A172 (cell line): ENCODE measurements at places on chromosomes 16 and 17.
A peak's percentile ranks its signal among the peaks of the same experiment; 100 is the strongest.

DNA sequence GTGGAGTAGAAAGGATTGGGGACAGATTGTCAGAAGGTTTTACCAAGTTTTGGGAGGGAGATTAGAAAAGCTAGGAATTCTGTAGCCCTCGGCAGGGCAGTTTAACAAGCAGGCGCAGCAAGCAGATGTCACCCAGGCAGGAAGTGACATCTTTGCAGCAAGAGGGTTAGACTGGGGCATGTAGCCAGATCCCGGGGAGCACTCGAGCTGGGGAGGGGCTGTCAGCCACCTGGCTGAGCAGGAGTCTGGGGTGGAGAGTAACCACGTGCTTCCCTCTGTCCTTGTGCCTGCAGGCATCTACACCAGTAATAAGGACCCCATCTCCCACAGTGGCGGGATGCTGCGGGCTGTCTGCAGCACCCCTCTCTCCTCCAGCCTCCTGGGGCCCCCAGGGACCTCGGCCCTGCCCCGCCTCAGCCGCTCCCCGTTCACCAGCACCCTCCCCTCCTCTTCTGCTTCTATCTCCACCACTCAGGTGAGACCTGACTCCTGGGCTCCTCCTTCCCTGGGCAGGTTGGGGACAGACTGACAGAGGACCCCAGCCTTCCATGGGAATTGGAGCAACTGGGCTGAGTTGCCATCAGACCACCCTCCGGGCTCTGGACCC is 12.2 kb downstream of the MLLT6 start:
- no peak for DNase-seq

DNA sequence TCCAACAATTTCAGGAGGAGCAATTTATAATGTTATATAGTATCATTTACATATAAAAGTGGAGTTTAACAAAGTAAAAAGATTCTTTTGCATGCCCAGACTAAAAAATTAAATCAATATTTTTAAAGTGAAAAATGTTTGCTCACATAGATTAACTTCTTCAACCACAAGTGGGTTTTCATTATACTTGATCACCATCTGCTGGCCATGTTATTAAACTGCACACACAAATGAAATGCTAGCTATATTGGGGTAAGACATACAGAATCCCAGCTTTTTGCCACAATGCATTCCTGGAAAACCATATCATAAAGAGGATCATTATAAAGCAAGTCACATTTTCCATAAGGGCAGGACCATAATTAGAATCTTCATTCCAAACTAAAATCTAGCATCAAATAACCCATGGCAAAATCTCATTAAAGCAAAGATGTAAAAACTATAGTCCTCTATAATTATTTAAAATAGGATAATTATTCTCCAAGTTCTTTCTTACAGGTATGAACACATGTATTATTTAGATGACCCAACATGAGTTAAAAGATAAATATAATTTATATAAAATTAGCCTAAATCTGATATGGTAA is 26.3 kb downstream of the CEP112 start:
- DNase-seq = peak; percentile 61

- no peak for DNase-seq
These were observed 1.2 kb upstream of the MIF4GD start for GRCh38 chr17:75271955-75272847.

DNA sequence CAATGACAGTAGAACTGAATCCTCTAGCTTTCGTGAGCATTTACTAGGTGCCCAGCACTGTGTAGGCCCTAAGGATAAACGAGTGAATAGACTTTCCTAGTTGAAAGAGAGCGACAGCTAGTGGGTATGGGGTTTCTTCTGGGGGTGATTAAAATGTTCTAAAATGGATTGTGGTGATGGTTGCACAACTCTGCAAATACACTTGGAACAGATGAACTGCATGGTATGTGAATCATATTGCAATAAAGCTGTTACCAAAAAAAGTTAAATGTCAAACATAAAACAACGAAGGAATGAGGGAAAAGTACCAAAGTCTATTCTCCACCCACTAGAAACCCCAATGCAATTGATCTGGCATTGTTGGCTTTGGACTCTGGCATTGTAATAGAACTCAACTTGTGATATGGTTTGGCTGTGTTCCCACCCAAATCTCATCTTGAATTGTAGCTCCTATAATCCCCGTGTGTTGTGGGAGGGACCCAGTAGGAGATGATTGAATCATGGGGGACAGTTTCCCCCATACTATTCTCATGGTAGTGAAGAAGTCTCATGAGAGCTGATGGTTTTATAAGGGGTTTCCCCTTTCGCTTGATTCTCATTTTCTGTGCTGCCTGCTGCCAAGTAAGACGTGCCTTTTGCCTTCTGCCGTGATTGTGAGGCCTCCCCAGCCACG is 70.5 kb downstream of the MARF1 start:
- DNase-seq = no peak

DNA sequence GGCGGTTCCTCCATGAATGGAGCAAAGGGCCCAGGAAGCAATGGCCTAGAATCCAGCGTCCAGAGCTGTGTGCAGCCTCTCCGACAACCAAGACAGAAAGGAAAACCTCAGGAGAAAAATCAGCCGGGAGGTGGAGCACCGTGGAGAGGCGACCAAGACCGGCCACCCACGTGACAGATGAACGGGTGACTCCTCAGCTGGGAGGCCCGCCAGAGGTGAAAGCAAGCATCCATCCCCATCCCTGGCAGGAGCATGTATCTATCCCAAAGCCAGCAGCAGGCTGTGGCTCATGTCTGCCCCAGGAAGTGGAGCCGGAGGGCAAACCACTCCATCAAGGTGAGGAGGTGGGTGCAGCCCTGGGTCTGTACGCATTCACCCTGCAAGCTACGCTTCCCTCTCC is 52.1 kb downstream of the FOXL1 start:
- no peak for DNase-seq

- no peak for DNase-seq
These were observed 7.1 kb downstream of the LITAFD start for GRCh38 chr16:8888951-8889892.

DNA sequence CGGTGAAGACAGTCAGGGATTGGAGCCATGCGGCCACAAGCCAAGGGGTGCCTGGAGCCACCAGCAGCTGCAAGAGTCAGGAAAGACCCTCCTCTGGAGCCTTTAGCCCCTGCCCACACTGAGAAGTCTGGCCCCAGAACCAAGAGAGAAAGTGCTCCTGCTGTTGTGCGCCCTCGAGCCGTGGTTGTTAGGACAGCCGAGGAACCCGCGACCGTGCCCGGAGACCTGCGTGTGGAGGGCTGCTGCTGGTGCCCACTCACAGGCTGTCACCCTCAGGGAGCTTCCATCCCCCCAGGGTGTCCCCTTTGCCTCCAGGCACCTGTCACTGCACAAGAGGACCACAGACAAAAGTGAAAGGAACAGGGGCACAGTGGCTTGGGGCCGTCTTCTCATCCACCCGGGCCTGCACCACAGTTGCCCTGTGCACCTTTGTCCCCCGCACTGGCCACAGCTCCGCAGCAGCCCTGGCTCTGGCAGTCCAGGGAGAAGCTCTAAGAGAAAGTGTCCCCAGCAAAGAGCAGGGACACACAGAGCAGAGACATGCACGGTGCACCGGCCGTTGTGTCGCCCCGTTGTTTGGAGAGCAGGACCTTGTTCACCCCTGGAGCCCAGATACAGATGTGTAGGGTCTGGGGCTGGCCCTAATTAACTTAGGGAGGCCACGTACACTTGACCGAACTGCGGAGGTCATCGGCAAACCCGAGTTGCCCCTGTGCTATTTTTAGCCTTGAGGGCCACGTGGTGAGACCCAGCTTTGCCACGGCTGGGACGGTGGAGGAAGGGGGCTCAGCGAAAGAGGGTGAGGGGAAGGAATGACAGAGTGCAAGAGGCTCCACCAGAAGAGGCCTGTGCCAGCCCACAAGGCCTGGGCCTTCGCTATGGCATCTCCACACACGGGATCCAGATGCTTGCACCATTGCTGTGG is 329.2 kb downstream of the C16orf95 start:
- no peak for DNase-seq
